Posterior vena cava (tissue), 2 donors: ENCODE measurements at places on chromosomes 3 and 15. TPM values are rescaled to one million over a fixed set of nuclear protein-coding genes. Genes with fewer than 3 reads are reported as not detected.

Gene ISY1
- total RNA-seq = 21.1 TPM

Gene ADGRG7
- total RNA-seq = not detected

Gene CCR3
- not detected for total RNA-seq

Gene ITPKA
- total RNA-seq = 0.28 TPM

Gene ZIC1
- total RNA-seq = 8.7 TPM

Gene HIGD2B
- not detected for total RNA-seq

Gene SAXO2
- 5.8 TPM for total RNA-seq

Gene MAN2A2
- 57.6 TPM for total RNA-seq

Gene FNDC3B
- 167 TPM for total RNA-seq

Gene SNX33
- total RNA-seq = 23.8 TPM

Gene ANKRD63
- total RNA-seq = not detected

Gene PDZRN3
- 71.9 TPM for total RNA-seq

Gene KLHDC8B
- total RNA-seq = 29.8 TPM

Gene NUP210
- total RNA-seq = 2.5 TPM

Gene SPTBN5
- 1.3 TPM for total RNA-seq

Gene GATA2
- 11.6 TPM for total RNA-seq

Gene DMXL2
- 23.2 TPM for total RNA-seq

Gene TM4SF18
- total RNA-seq = 5.6 TPM

Gene PRKAR2A
- 49.6 TPM for total RNA-seq

Gene TIMP4
- total RNA-seq = 19.2 TPM

Gene THAP10
- total RNA-seq = 2.1 TPM

Gene GOLGA8J
- not detected for total RNA-seq

Gene PTH1R
- total RNA-seq = 5.8 TPM

Gene ARNT2
- 10.1 TPM for total RNA-seq

Gene GPR171
- total RNA-seq = 0.83 TPM

Gene NEO1
- total RNA-seq = 28.7 TPM

Gene TGM4
- not detected for total RNA-seq

Gene SLC49A4
- total RNA-seq = 7.0 TPM

Gene TNFSF10
- total RNA-seq = 17.3 TPM

Gene ZNF774
- 4.0 TPM for total RNA-seq

Gene DUOXA2
- total RNA-seq = not detected

Gene ZNF710
- total RNA-seq = 13.3 TPM

Gene LRTM1
- not detected for total RNA-seq

Gene PAK6
- total RNA-seq = 0.38 TPM

Gene IL16
- total RNA-seq = 21.8 TPM

Gene CPEB1
- total RNA-seq = 8.0 TPM

Gene DNASE1L3
- total RNA-seq = 9.3 TPM

Gene FAM162A
- total RNA-seq = 31.5 TPM

Gene TMEM212
- total RNA-seq = not detected

Gene ZNF445
- 14.8 TPM for total RNA-seq

Gene ACY1
- total RNA-seq = 11.8 TPM

Gene MKRN3
- total RNA-seq = not detected

Gene DLEC1
- 0.51 TPM for total RNA-seq
